ENCODE measurements at places on chromosomes 12 and 14.

DNA sequence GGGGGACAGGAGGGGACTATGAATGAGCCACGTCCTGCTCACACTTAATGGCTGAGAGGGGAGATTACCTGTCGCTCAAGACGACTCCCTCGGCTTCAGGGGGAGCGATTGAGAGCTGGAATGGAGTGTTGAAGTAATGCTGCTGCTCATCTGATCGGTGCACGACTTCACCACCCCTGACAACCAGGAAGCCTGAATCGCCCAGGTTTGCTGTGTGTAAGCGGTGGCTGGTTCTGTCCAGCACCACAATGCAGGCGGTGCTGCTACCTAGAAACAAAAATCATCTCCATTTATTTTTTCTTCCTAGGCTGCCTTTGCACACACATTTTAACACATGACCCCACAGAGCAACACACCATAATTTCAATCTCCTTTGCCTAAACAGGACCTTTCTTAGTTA, 37.3 kb downstream of the PPTC7 start:
- DNase-seq = no peak

GRCh38 chr12:29895966-29896365, 112.2 kb upstream of the TMTC1 start:
- no peak for DNase-seq

GRCh38 chr12:16473610-16474326, 126.3 kb downstream of the MGST1 start:
- no peak for DNase-seq

DNA sequence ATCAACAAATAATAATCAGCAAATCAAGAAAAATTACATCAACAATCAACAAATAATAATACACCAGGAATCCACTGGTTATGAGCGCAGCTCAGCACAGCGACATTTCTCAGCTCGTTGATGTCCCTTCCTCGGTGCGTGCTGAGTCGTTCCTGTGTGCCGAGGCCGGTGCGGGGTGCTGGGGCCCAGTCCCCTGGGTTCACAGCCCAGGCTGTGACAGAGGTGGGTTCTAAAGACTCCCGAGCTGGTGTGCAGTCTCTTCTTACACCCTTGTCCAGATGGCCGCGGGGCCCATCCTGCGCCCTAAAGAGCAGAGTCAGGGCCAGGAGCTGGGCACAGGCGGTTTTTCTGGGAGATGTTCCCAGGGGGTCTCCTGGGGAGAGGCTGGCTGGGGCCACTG, 26.9 kb upstream of the TRAF3 start:
- no peak for DNase-seq

DNA sequence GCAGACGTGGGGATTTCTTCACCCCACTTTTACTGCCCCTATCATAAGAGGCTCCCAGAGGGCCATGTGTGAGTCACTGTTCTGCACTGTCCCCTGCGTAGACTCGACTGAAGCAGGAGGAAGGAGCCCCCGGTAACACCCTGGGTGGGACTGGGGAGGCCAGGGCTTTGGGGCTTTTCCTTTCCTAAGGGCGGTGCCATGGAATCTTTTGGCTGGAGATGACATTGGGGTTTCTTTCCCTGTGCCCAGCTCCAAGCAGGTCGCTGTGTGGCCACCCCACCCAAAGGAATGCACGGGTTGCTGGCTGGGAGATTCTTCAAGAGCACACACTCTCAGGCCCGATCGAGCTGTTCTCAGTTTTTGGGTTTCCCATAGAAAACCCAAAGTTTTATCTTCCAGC, 62.3 kb upstream of the RIN3 start:
- DNase-seq = no peak

- DNase-seq = no peak
These were observed 642.1 kb downstream of the NOVA1 start for GRCh38 chr14:25955772-25956171.

GRCh38 chr14:77141214-77142004, at the start of gene ZDHHC22:
ZDHHC22 (minus strand) TSS chr14:77141791; CDS start chr14:77139738, 2,053 bp downstream.
- no peak for DNase-seq

DNA sequence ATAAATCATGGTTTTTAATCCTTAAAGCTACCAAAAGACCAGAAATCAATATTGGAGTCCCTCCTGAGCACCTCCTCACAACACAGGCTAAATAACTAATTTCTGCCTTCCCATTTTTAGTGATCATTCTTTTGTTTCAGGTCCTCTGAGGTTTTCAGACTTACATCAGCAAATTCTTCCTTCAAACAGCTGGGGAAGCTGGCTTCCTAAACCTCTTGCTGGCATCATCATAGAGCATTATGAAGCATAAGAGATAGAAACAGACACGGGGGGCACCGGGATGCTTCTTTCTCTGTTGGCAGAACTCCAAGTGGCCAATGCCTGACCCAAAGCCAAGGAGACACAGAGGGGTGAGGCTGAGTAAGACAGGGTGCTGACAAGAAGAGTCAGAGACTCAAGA, 47.9 kb upstream of the DBX2 start:
- no peak for DNase-seq

GRCh38 chr14:69346710-69347109, 51.4 kb downstream of the ERH start:
- no peak for DNase-seq

DNA sequence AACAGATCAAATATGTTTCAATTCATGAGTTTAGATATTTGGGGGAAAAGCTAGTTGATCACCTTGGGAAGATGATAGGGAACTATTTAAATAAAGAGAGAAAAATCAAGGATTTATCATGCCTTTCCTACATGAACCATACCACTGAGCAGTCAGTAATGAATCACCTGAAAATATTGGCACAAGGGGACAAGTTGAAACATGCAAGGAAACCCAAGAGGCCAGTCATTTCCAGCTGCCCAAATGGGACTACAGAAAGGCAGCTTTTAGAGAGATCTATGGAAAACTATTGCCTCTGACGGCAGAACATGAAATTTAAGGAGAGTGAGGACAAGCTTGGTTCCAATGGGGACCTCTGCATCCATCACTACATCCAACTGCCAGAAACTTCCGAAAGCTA, 14.1 kb upstream of the ETV6 start:
- no peak for DNase-seq

GRCh38 chr12:15862840-15863239, 19.3 kb upstream of the STRAP start:
- DNase-seq = no peak

DNA sequence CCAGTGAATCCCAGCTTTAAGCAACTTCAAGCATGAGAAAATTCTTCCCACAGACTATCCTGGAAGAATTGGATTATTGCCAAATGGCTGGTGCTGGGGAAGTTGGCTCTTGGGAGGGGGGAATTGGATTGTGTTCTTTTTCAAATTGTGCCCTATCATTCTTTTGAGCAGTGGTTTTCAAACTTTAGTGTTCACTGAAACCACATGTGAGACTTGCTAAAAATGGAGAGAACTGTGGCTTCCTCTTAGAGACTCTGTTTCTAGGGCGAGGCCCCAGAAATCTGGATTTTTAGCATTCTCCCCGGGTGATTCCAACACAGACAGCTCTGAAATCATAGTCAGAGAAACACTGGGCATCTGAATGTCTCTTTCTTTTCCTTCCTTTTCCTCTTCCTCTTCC, 14.3 kb upstream of the OTUB2 start:
- DNase-seq = no peak

- peak; percentile 90 for DNase-seq
These were observed 216.2 kb downstream of the TTC8 start for GRCh38 chr14:89040460-89041256.

DNA sequence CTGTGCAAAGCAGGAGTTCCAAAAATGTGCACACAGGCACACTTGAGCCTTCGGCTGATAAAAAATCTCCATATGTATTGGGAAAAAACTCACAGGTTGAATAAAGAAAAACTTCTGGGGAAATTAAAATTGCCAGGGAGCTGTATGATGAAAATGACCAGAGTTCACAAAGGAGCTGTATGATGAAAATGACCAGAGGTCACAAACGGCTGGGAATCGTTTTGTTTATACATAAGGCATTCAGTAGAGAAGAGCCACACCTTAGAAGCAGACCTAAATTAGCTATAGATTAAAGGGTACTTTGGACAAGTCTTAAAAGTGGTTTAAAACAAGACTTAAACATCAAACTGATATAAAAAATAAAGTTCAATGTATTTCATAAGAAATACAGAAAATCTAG, 251.7 kb upstream of the TMEM132C start:
- DNase-seq = no peak

DNA sequence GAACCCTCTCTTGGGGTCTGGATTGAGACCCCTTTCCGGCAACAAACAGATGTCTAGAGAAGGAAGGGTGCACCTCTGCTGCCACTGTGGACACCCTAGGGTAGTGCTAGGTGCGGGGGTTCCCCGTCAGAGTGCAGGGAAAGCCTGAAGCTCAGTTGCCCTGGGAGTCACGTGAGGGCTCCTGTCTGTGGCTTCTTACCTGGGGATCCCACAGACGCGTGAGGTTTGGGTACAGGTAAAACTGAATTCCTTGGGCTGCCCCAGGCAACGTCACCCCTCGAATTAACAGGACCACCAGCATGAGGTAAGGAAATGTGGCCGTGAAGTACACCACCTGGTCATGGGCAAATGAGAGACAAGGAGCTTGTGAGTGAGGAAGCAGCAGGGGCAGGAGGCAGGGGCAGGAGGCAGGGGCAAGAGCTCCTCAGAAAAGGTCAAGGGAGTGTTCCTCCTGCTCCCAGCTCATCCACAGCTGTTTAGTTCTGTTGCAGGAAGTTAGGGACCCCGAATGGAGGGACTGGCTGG, 21.0 kb upstream of the SLC6A12 start:
- no peak for DNase-seq

- DNase-seq = no peak
These were observed 370.9 kb upstream of the KITLG start for GRCh38 chr12:88951177-88951576.

- DNase-seq = no peak
These were observed 2.9 kb upstream of the HSP90AA1 start for GRCh38 chr14:102089621-102090343.

DNA sequence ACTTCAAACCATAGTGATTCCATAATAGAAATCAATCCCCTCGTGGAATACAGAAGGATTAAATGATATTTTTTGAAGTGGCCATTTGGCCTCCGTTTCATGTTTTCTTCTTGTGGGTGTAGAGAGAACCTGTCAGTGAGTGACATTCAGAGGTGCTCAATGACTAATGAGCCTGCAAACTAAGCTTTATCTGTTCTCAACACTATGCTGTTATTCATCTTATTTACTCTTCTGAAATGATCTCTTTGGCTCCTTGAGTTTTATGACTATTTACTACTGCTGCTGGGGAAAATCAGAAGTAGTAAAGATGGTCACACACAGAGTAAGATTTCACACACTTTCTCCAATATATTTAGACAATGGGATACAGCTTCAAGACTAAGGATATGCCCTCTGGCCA, 30.4 kb downstream of the ATP2B1 start:
- no peak for DNase-seq

- DNase-seq = no peak
These were observed 57.6 kb downstream of the BEGAIN start for GRCh38 chr14:100529561-100530031.

DNA sequence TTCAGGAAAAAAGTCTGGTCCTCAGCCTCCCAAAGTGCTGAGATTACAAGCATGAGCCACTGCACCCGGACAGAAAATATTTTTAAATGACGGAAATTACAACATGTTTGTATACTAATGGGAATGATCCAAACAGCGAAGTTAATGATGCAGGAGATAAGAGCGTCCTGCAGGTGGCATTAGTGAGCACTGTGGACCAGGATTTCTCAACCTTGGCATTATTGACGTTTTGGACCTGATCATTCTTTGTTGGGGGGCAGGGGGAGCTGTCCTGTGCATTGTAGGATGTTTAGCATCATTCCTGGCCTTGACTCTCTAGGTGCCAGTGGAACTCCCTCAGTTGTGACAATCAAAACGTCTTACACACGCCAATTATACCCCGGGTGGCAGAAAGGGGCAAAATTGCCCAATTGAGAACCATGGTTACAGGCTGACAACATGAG, 34.1 kb downstream of the SCFD1 start:
- no peak for DNase-seq

GRCh38 chr12:45729233-45730083, at the start of gene ARID2:
ARID2 (plus strand) TSS chr12:45729706; CDS start chr12:45729837, 131 bp downstream.
- peak; percentile 85 for DNase-seq

- DNase-seq = no peak
These were observed 32.8 kb upstream of the TXNRD1 start for GRCh38 chr12:104182621-104183378.

DNA sequence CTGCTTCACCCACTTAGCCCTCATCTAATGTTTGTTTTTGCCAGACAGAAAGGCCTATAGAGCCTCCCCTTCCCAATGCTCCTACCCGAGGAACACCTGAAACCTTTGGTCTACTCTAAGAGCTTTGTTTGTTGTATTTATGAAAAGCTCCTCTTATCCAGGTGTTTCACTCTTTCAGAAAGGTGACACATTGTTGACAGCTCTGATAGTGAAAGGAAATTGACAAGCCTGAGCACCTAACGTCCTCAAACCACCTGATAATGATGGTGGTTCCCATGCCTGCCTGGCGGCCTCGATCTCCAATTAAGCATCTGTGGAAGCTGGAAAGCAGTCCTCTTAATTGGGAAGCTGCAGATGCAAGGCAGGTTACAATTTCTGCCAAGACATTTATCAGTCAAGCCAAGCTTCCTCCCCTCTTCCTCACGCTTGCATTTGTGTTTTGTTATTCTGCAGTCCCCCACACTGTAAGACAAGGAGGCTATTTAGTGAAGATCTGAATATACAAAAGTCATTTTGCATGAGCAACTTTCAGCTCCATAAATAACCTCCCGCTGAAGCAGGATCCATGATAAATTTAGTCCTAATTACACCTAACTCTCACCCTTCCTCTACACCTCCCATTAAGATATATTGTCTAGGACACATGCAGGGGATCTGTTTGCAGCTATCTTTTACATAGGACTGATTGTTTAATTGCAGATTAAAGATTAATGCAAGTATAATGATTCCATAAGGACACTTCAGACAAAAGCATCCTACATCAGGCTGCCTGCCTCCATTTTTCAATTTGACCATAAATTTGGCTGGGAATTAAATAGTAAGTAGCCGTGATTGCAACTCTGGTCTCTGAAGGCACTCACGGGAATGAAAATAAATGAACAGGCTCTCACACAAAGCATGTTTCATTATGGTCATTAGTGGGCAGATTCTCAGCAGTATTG, 288.6 kb downstream of the PDZRN4 start:
- no peak for DNase-seq

- no peak for DNase-seq
These were observed 4.3 kb upstream of the PAPLN start for GRCh38 chr14:73232984-73233383.

- DNase-seq = no peak
These were observed 15.9 kb downstream of the AREL1 start for GRCh38 chr14:74697011-74697410.

Data from C1 segment of cervical spinal cord (tissue), 14 donors.